Upper lobe of left lung (tissue), 6 donors: ENCODE measurements at places on chromosomes 1 and 21.

GRCh38 chr1:15187175-15188129 is 33.9 kb downstream of the TMEM51 start:
- DNase-seq, result no peak

DNA sequence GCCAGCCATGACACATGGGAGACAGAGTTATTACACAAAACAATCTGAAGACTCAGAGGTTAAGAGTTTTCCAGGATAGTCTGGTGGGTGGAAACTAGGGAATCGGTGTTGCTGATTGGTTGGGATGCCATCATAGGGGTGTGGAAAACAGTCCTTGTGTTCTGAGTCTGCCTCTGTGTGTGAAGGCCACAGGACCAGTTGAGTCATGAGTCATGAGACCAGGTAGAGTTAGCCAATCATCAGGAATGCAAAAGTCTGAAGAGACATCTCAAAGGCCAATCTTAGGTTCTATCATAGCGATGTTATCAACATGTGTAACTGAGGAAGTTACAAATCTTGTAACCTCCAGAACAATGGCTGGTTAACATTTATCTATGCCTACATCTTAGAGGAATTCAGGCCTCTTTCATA is 49.7 kb upstream of the NEK7 start:
- DNase-seq, result no peak

- DNase-seq, result no peak
These were observed 9.0 kb downstream of the TRAF5 start for GRCh38 chr1:211335522-211336157.

GRCh38 chr1:81833722-81834121 is 33.0 kb downstream of the ADGRL2 start:
- DNase-seq, result no peak

GRCh38 chr1:18485227-18485626 is 4.5 kb downstream of the KLHDC7A start:
- DNase-seq, result no peak

- no peak for DNase-seq
These were observed 13.0 kb upstream of the DENND2D start for GRCh38 chr1:111213412-111213811.

GRCh38 chr1:239786464-239786863 is 305.2 kb upstream of the FMN2 start:
- DNase-seq, result no peak

GRCh38 chr1:226645279-226645976 is 93.7 kb downstream of the ITPKB start:
- DNase-seq, result no peak

GRCh38 chr21:42535602-42536171 is 22.0 kb downstream of the SLC37A1 start:
- no peak for DNase-seq

DNA sequence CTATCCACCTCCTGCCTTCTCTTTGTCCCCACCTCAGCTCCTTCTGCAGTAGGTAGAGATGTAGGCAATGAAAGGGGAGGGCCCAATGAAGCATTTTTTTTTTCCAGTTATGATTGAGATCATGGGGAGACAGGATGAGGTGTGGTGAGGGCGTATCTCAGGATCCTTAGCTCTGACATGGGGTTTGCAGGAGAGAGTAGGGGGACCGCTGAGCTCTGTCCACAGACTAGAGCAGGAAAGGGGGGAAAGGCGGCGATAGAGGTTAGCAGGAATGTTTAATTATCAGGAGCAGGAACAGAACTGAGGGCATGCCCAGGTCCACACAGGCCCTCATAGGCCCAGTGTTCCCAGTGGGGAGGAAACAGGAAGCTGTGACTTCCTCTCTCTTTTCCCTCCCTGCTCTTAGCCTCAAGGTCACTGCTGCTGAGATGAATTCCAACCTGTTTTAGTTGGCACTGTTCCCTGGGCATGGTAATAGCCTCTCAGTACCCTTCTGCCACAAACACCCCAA is 901 bp upstream of the RXFP4 start:
- peak; percentile 71 for DNase-seq

DNA sequence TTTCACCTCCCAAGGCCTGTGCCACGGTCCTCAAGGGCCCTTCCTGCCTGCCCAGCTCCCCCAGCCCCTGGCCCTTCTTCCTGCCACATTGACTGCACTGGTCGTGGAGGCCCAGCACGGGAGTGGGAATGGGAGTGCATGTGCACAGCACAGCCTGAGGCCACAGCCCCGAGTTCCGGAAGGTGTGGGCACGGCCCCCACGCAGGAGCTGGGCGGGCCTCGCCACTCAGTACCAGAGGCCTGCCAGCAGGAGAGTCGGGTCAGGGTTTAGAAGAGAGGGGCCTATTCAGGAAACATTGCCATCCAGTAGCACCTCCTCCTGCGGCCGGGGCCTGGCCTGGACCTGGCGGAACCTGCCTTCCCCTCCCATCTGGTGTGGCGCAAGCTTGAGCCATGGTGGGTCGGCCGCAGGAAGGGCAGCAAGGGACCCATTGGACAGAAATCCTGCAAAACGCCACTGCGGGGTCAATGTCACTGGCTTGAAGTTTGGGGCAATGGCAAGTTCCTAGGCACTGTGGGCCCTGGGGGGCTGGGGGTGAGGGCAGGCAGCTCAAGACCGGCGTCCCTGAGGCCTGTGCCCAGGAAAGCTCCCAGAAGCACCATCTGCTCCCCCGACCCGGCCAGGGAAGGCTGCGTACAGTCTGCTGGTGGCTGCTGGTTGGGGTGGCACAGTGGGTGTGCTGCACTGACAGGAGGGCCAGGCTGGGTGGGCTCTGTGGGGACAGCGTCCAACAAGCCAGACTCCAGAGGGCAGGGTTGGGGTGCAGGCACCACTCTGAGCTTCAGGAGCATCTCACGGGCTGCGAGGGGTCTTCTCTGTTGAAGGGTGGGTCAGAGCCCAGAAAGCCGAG is 1.8 kb upstream of the TMEM52 start:
- DNase-seq, result no peak

- no peak for DNase-seq
These were observed 9.9 kb upstream of the KLF18 start for GRCh38 chr1:44151332-44151731.

DNA sequence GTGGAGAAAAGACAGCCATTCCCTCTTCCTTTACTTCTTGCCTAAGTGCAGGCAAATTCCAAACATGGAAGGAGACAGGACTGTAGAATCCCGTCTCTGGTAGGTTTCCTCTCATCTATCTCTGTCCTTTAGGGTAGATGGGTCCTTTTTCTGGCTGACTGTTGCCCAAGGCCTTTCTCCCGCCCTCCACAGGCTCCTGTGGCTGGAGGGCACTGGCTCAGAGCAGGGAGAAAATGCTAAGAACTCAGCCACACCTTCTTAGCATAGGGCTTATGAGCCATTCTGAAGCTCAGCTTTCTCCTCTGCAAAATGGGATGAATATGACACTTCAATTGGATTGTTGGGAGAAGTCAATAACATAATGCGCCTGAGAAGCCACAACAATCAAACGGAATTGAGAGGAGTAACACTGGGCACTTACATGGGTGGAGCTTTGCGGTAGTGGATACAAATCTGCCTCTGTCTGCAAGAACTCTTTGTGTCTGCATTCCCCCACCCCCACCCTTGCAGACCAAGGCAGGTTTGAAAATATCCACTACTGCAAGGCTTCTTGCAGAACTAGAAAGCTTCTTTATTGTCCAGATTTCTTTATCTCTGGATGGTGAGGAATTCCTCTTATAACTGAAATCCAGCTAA is 94.7 kb downstream of the CSMD2 start:
- DNase-seq, result no peak

- DNase-seq, result no peak
These were observed 61.1 kb downstream of the CD46 start for GRCh38 chr1:207812778-207813511.

- DNase-seq, result no peak
These were observed 64.8 kb downstream of the FAM163A start for GRCh38 chr1:179807691-179808485.

- no peak for DNase-seq
These were observed 6.1 kb downstream of the OSBPL9 start for GRCh38 chr1:51623025-51623424.

DNA sequence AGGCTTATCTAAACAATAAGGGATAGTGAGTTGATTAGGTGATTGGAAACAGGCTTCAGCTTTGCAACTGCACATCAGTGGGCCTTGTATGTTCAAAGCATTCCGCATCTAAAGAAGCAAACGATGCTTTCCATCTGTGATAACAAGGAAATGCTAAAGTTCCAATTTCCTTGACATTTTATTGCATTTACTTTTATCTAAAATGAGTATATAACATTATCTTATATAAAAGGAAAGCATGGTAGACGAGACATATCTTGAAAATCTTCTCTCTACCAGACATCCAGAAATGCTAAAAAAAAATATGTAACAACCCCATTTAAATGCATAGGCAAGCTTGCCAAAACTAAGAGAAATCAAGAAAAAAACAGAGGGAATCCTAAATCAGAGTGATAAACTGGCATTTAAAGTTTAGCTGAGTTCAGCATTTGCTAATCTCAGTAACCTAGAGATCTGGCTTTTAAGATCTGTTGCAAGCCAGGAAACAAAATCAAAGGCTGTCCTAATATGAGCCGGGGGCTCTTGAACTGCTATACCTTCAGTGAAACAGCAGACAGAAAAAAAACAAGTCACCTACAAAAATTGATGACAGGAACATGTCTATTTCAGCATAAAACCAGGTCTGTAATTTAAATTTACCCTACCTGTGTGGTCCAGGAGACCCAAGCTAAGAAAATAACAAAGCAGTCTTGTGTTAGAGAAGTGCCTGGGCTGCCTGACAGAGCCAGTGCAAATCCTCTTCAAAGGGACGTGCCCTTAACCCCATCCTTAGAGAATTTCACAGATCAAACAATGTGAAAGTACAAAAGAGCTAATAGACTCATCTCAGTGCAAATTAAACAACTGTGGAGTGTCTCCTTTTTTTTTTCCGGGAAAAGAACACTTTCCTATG is 3.1 kb upstream of the RGS13 start:
- no peak for DNase-seq

- DNase-seq, result no peak
These were observed 673.6 kb upstream of the ADGRL2 start for GRCh38 chr1:81126989-81127581.

- no peak for DNase-seq
These were observed 9.7 kb downstream of the SFT2D2 start for GRCh38 chr1:168235548-168235885.

- peak; percentile 41 for DNase-seq
These were observed 59.6 kb upstream of the ITPKB start for GRCh38 chr1:226798427-226799411.

DNA sequence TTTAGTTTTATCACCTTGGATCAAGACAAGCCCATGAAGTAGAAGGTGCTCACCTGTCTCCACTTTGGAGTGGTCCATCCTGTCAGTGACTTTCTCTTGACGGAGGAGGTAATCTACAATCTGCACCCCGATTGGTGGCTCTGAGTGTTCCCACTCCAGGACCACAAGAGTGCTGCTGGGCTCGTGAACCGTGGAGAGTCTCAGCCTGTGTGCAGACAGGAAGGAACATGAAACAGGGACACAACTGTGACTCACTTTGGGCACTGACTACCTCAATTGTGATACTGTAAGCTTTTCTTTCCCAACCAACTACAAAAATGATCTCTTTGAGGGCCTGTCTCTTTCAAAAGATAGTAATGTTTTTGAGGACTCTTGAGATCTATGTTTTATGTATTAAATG is 280.2 kb downstream of the ASTN1 start:
- DNase-seq, result no peak

DNA sequence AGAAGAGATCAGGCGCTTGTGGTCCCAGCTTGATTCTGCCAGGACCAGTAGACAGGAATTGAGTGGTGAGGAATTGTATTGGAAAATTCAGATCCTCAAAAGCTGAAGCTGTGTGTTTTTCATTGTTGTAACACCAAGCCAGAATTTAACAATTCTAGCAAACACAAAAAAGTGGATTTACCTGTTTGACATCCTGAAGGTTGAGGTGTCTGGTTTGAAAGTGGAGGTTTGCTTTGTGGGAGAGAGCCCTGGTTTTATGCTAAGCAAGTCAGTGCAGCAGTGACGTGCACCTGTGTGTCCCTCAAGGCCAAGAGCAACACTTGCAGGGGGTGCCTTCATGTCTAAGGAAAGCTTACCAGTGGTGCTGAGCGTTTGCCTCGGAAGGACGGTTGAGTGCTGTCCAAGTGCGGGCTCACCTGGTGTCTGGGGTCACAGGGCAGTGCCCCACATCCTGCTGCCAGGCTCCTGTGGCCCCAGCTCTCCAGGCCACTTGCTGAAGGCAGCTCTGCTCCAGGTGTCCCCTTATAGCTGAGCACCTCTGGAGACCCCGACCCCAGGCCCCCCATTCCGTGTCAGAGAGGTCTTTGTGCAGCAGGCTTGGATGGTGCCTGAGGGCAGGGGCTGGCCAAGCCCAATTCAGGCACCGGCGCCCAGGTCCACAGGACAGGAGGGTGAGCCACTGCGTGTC is 27.7 kb downstream of the PCNT start:
- DNase-seq, result no peak

GRCh38 chr1:190658907-190659306 is 181.2 kb upstream of the BRINP3 start:
- no peak for DNase-seq

DNA sequence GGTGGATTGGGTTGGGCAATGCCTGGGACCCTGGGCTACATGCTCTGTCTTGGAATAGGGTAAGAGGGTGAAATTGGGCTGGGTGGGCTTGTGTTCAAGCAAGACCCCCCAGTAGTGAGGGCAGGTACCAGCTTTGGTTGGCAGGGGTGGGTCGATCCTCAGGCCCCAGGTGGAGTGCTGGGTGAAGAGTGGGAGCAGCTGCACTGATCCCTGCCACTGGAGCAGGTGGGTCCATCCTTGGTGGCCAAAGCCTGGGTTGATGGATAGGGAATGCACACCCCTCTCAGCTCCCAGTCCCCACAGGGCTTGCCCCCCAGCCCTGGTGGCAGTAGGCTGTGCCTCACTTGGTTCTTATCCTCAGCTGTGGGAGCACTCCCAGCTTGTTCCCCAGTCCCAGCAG is 135.2 kb downstream of the PCBP3 start:
- DNase-seq, result no peak

- DNase-seq, result peak; percentile 95
These were observed at the start of gene GPR157 for GRCh38 chr1:9128520-9129265. GPR157 (minus strand) TSS chr1:9129102; CDS start chr1:9129027, 75 bp downstream.

GRCh38 chr21:32190493-32191144 is 88.2 kb downstream of the MIS18A start:
- DNase-seq, result no peak

DNA sequence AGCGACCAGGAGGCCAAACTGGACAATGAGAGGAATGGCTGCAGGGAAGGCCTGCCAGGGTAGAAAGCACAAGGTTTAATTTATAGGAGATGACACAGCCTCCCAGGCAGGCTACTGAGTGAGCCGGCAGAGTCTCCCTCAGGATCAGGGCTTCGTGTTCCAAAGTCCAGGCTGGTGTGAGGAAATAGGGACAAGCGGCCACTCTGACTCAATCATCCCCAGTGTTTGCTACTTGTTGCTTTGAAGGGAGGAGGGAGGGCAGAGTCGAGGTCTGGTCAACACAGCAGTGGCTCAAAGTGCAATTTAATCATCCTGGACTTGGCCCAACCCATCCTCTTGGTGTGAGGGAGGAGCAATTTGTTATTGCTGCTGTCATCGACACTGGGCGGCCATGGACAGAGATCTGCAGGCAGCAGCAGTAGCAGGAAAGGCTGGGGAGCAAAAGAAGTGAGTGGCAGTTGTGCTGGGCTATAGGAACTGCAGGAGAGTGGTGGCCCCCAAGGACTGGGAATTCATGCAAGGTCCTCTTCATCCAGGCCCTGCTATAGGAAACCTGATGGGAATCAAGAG is 27.5 kb downstream of the TBX15 start:
- no peak for DNase-seq

GRCh38 chr1:6330410-6330911 is 63.1 kb downstream of the ACOT7 start:
- no peak for DNase-seq

GRCh38 chr1:221720545-221720944 is 21.3 kb downstream of the DUSP10 start:
- DNase-seq, result no peak
